ENCODE measurements at places on chromosomes 5 and 9. TPM values are rescaled to one million over a fixed set of nuclear protein-coding genes. Genes with fewer than 3 reads are reported as not detected.

LCN15 gene
- not detected for total RNA-seq

ADAMTS13 gene
- 1.6 TPM for total RNA-seq

- no peaks in the 10 kb centered on the region for H3K27me3 ChIP-seq
- no peak overlapping the region for H3K4me3 ChIP-seq
- H3K36me3 ChIP-seq = peaks cover 31% of the 10 kb centered on the region
- peaks cover 22% of the 10 kb centered on the region for H3K4me1 ChIP-seq
- no peak overlapping the region for H3K27ac ChIP-seq
These were observed 3.1 kb downstream of the MRPL36 start for GRCh38 chr5:1796371-1797102.

DNA sequence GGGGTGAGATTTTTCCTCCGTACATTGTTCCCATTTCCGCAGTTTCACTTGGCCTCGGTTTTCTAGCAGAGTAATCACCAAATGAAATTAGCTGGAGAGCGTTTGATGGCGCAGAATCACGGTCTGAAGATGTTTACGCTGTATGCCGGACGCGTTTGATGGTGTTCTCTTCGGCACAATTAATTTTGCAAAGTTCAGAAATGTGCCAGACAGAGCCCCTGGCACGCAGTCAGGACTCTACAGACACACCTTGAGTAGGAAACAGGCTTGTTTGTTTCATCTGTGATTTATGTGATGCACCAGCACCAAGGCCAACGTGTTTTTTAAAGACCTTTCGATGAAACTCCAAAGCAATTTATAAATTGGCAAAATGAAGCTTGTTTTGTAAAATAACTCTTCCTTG is 863 bp upstream of the LIFR start:
- no peak overlapping the region for H3K27ac ChIP-seq
- peaks cover 7% of the 10 kb centered on the region for H3K27me3 ChIP-seq
- no peaks in the 10 kb centered on the region for H3K36me3 ChIP-seq
- DNase-seq = no peak

- no peak overlapping the region for H3K27ac ChIP-seq
- DNase-seq = no peak
- H3K4me3 ChIP-seq = no peak overlapping the region
- no peaks in the 10 kb centered on the region for H3K27me3 ChIP-seq
- H3K4me1 ChIP-seq = no peaks in the 10 kb centered on the region
These were observed 210.2 kb upstream of the ISL1 start for GRCh38 chr5:51172903-51173626.
